ENCODE measurements at places on chromosomes 3 and 15.

GRCh38 chr3:27451251-27451650 is 32.9 kb downstream of the SLC4A7 start:
- DNase-seq = no peak

DNA sequence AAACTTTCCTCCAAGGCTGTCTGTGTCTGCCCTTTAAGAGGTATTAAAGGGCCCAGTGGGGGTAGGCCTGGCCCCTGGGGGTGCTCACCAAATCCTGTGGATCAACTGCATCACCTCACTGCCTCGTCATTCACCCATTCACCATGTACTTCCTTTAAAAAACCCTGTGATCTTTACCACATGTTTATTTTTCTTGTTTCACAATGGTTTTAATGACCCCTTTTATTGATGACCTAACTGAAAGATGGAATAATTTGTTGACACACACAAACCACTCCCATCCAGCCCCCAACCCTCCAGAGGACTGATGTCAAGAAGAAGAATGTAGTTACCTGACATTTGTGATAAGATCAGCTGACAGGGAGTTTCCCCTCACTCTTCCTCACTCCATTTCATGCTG is 40.8 kb downstream of the KCNAB1 start:
- no peak for DNase-seq

GRCh38 chr3:15805756-15806266 is 8.0 kb upstream of the ANKRD28 start:
- no peak for DNase-seq

- DNase-seq = no peak
Observed at GRCh38 chr3:15654127-15654526, 52.6 kb downstream of the BTD start.

DNA sequence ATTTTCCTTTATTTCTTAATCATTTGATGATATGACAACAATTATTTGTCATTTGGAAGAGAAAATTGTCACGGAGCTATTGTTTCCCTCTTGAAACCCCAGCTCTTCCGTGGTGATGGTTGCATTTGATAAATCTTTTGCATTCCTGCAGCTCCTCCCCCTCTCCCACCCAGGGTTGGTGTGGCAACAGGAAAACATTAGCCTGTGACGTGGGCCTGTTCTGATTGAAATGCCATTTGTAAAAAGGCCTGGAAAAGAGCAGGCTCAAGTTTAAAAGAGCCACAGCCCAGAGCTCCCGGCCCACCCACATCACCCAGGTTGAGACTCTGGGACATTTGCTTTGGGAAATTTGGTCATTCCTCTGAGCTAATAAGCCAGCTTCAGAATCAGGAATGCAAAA is 282.5 kb downstream of the RPLP1 start:
- no peak for DNase-seq

DNA sequence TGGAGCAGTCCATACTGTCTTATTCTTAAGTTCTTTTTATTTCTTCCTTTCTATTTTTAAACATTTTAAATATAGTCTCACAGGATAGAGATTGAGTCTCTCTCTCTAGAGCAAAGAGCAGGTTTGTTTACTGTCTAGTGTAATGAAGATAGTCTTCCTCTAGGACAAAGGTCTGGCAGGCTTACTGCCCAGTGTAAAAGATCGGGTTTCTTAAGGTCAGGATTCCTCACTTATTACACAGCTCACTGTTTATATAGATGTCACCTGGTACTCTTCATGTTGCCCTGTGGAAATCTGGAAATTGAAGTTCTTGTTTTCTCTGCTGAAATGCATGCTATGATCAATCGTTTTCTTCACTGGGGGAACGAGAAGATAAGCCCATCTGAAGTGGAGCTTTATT is 76.0 kb downstream of the ZBBX start:
- DNase-seq = no peak

- no peak for DNase-seq
Observed at GRCh38 chr15:72197041-72197459, 537 bp downstream of the GRAMD2A start.

- DNase-seq = no peak
Observed at GRCh38 chr15:71526060-71526820, 284.1 kb upstream of the NR2E3 start.

GRCh38 chr3:8978551-8978950 is 15.3 kb upstream of the RAD18 start:
- no peak for DNase-seq

DNA sequence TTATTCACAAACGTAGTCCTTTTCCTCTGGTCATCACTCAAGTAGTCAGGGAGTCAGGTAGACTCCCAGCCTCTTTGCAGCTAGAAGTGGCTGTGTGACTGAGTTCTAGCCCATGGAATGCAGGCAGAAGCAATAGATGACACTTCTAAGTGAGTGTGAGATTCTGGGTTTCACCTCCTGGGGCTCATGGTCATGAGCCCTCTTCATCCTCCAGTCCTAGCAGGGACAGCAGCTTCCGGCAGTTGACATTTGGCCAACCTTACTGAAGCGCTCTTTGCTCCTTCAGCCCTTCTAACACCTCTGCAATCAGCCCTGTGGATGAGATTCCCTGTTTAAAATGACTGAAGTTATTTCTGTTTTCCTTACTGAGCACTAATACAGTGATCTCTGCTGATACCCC is 21.8 kb downstream of the SLC12A8 start:
- no peak for DNase-seq

GRCh38 chr15:60782316-60782715 is 303.4 kb upstream of the ICE2 start:
- no peak for DNase-seq

DNA sequence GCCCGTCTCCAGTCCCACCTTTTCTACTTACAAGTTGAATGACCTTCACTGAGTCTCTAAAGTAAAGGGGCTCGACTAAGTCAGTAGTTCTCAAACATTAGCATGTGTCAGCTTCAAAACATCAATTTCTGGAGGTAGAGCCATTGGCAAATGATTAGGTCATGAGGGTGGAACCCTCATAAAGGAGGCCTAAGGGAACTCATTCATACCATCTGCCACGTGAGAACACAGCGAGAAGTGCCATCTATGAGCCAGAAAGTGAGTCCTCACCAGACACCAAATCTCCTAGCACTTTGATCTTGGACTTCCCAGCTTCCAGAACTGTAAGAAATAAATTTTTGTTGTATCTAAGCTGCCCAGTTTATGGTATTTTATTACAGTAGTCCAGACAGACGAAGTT is 129.8 kb downstream of the MEX3B start:
- DNase-seq = no peak

- DNase-seq = no peak
Observed at GRCh38 chr15:28954466-28955159, 68.8 kb downstream of the APBA2 start.

DNA sequence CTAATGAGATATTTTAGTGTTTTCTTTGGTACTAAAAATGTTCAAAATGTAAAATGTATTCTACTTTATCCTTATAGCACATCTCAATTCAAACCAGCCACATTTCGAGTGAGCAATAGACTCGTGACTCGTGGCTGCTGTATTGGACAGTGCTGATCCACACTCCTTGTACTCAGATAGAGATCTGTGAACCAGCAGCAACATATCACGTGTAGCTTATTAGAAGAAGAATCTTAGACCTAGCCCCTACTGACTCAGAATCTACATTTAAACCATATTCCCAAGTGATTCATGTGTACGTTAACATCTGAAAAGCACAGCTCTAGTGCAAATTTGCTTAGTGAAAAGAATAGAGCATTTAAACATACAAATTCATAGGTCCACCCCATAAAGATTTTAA is 130.9 kb downstream of the IL1RAP start:
- no peak for DNase-seq

- peak; percentile 55 for DNase-seq
Observed at GRCh38 chr3:25427942-25428788, at the start of gene RARB. TSS of gene RARB (plus strand) at chr3:25428263. CDS start at chr3:25428732, 469 bp downstream.

- DNase-seq = no peak
Observed at GRCh38 chr3:50806806-50807205, 132.1 kb downstream of the DOCK3 start.

DNA sequence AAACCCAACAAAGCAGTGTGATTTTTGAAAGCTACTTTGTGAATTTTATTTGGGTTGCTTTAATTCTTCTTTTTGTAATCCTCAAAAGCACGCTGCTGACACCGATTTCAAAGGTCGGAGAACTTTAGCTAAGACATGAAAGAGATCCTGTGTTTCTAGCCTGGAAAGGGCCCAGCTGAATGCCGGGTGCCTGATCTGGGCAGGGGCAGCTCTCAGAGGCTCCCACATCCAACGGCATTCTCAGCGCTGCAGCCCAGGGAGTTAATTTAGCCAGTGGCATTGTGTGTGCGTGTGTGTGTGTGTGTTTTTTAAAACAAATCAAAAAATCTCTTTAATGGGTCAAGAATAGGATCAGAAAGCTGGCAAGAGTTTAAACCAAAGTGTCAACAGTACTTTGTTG is 6.6 kb downstream of the RBP1 start:
- DNase-seq = peak; percentile 83

- DNase-seq = no peak
Observed at GRCh38 chr3:139231555-139232281, 112.1 kb upstream of the MRPS22 start.

GRCh38 chr15:67358391-67358790 is 103.8 kb downstream of the IQCH start:
- no peak for DNase-seq

DNA sequence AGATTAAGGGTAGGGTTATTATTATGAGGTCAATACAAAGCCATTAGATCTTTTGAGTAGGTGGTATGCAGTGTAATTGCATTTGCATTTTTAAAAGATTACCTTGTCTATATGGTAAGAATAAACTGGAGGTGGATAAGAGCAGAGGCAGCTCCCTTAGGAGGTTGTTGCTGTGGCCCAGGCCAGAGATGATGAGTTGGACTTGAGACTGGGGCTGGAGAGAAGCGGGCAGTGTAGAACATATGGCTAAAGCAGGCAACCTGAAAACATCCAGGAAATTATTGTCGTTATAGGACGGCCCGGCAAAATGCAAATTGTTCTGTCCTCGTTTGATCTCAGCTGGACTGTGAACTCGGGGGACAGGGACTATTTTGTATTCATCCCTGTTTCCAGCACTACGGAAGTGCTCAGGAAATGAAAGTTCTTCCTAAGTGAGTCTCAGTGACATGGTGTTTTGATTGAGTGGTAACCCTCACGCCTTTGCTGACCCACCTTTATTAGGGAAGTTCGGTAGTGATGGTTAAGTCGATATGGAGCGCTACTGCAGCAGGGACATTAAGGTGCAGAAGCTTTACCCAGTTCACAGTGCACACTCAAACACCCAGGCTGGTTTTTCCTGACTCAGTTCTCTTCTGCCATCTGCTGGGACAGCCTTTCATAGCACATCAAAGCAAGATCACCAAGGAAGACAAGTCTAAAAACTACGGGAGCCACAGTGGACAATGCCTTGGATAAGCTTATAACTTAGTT is 27.2 kb upstream of the VPS33B start:
- DNase-seq = peak; percentile 73

DNA sequence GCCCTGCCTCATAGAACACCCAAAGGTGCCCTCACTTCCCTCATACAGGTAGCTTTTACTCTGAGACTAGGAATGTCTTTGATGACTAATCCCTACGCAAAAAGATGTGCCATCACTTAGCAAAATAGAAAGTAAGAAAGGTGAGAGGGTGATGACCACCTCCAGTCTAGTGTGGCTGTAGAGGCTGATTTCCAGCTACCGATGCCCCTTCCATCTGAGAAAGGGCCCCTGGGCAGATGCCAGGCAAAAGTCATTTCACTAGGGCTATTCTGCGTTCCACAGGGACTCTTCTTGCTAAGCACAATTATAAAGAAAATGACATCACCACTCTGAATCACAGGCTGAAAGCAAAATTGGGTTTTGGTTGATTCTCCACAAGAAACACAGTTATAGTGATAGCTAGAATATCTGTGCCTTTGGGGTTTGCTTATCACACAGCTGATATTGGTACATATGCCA is 77.4 kb downstream of the RBPMS2 start:
- DNase-seq = no peak

DNA sequence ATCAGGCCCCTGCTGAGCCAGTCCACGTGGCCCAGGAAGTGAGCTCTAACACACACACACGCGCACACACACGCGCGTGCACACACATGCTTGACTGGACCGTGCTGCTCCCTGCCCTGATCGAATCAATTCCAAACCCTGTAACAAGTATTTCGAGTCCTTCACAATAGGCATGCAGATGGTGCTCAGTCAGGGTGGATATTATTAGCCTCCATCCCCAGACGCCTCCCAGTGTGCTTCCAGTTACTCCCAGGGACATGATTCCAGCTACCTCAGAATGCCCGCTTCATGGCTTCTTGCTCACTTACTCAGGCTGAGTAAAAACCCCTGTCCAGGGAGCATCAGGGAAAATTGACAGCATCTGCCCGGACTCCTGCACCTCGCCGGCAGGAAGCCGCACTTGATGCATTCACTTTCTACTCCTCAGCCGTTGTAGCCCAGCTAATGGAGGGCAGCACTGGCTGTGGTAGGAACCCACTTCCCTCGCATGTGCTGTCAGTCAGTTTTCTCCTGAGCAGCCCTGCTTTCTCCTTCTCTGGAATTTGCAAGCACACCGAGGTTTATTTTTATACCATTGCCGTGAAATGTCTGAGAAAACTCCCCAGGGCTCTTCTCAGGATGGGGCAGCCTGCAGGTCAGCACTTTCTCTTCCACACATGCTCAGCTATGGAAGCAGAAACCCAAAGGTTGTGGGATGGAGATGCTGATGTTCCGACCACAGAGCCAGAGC is 126.1 kb upstream of the ABHD17C start:
- DNase-seq = no peak

DNA sequence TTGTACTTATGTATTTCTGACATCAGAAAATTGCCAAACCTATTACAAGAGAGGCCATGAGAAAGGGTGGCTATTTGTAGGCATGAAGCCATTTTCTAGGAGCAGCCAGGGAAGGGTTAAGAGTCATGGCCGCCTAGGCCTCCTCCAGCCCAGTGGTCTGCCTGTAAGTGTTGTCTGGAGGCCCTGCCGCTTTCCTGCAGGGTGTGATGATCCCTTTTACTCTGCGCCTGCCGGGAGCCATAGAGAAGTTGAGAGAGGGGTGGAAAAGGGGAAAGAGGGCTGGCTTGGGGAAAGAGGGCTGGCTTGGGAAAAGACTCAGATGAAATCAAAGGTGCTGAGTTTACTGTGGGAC is 29.1 kb upstream of the KCTD6 start:
- DNase-seq = no peak

DNA sequence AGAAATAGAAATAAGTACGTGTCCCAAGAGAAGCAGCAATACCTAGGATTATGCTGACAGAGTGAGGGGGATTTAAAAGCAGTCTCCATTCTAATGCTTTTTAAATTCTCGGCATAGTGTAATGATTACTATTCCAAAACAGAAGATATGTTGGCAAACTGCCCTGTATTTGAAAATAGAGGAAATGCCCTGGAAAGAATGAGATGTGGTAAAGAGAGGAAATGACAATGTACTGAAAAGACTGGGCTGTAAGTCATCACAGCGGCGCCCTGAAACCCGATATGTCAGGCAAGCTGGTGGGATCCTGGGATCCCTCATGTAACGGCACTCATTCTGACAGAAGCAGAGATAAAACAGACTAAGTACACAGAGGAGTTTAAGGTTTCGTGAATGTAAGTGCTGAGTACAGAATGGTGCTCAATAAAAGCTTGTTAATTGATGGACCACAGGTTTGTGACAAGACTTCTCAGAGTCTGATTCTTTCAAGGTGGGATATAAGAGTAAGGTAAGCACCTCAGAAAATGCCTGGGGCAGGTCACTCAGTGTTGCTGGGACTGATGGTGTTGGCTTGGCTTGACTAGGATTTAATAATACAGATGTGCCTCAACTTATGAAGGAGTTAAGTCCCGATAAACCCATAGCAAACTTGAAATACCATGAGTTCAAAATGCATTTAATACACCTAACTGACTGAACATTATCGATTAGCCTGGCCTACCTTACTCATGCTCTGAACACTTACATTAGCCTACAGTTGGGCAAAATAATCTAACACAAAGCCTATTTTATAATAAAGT is 91.4 kb downstream of the NFKBIZ start:
- peak; percentile 24 for DNase-seq

- no peak for DNase-seq
Observed at GRCh38 chr15:59104602-59104911, 389 bp upstream of the CCNB2 start.

Data from globus pallidus (tissue), 1 donor.